ENCODE measurements at places on chromosomes 7 and 10.

DNA sequence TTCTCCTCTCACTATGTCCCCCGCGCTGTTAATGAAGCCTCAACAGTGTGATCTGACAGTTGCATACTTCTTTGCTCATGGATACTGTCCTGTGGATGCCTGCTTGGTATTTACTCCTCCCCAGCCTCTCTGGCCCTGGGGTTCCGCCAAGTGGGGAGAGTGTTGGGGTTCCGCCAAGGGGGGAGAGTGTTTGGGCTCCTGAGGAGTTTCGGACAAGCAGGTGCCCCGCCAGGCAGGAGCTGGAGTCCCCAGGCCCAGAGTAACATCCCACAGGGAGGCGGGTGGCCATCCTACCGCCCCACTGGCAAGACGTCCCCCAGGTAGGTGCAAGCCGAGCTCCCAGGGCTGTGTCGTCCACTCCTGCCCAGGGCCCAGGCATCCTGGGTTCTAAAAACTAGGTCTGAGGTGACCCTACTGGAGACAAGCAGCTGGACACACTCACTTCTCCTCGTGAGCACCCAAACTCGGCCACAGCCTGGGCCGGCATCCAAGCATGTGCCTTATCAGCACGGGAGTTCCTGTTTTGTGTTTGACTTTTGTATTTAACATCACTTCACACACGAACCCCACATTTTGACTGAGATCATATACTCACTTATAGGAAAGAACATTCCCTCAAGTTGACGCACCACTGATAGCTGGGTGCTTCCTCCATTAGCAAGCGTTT is 34.2 kb downstream of the CAMK2B start:
- peak; percentile 39 for DNase-seq

- no peak for DNase-seq
Measured at GRCh38 chr7:70314221-70314620, 715.9 kb downstream of the AUTS2 start.

GRCh38 chr10:88949051-88949450 is 3.5 kb downstream of the ACTA2 start:
- DNase-seq, result no peak

DNA sequence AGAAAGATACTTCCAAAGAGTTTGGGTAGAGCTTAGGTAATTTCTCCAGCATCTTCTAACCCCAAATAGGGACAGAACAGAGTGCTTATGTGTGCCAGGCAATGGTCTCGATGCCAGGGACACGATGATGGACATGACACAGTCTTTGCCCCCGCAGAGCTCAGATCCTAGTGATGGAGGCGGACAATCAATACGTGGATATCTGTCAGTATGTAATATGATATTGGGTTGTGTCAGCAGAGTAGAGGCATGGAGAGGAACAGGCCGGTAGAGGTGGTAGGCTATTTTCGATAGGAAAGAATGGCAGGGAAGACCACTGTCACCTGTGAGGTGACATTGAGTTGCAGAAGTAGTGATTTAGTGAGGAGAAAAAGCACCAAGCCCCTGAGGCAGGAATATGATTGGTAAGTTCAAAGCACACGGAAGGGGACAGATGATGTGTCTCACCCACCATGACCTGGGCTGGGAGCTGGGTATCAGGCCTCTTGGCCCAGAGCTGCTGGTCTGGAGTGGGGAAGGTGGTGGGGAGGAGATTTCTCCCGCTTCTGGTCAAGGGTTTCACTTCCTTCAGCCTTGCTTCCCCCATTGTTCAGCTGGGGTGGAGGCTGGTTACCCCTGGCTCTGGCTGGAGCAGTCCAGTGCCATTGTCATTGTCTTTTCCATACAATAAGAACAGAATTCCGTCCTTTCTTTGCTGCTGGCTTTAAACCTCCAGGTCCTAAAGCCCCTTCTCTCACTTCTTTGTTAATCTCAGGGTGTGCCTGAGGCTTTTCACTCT is 36.0 kb upstream of the SRGN start:
- DNase-seq, result no peak

DNA sequence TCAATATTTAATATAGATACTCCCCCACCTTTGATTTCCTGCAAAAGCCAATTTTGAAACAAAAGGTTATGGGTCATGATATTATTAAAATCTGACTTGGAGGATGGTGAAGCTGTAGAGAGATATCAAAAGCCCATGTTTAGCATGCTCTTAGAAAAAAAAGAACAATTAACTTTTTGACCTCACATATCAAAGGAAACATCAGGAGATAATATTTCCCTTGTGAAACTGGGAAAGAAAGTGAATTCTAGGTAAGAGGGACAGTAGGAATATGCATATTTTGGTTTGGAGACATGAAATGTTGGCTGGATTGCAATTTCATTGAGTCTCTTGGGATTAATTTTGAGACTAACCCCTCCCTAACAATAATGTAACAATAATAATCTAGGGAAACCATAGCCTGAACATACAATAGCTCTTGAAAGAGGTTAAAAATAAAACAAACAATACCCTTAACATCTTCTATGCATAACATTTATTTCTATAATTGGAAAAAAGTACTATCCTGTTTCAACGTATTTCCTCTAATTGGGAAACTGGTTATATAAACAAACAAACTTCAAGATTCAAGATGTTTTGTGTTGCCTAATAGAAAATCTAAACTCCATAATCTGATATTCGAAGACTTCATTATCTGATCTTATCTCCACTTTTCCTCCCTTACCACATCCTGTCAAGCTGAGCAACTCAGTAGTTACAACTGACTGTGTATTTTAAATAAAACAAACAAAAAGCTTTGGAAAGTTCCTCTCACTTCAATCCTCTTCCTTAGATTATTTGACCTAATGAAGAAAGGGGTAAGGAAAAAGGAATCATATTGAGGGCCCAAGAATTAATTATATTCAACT is 14.8 kb downstream of the TMEM26 start:
- DNase-seq, result no peak

DNA sequence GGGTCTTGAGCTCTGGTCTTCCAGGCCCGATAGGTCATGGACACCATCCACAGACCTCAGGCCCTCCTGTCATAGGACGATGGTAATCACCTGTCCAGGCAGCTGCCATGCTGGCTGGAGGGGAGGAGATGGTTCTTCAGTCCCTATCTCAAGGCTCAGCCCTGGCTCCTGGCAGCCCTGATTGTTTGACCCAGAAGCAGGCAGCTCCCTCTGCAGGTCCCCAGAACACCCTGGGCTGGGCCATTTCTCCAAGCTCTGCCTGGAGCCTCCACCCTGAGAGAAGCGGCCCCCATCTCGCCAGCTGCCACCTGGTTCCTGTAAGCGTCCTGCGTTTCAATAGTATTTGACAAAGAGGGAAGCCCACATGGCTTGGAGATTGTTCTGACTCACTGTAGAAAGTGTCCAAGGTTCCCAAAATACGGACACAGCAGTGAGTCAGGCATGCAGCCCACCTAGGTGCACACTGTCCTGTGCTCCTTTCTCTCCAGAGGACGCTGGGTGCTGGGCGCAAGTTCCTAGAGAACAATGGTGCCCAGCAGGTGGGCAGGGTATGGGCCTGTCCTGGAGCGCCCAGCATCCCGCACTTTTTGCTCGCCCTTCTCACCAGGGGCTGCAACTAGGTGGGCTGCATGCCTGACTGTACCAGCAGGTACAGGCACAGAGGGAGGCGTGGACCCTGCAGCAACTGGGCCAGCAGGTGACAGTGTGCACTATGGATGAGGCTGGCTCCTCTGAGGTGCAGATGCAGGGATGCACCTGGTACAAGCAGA is 72.4 kb upstream of the EBF3 start:
- DNase-seq, result no peak

DNA sequence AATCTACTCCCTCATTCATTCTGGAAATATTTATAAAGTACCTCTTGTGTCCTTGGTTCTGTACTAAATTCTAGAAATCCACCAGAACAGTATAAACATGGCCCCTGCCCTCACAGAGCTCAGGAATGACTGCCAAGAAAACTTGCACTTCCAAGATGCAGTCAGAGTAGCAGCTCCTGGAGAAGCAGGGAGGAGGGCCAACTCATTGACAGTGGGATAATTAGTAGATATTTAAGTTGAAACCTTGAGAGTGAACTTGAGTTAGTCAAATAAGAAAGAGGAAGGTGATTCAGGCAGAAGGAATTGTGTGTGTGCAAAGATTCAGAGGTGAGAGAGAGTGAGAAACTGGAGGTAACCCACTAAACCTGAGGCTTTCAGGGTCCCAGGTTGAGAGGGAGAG is 182.2 kb upstream of the INHBA start:
- DNase-seq, result no peak

DNA sequence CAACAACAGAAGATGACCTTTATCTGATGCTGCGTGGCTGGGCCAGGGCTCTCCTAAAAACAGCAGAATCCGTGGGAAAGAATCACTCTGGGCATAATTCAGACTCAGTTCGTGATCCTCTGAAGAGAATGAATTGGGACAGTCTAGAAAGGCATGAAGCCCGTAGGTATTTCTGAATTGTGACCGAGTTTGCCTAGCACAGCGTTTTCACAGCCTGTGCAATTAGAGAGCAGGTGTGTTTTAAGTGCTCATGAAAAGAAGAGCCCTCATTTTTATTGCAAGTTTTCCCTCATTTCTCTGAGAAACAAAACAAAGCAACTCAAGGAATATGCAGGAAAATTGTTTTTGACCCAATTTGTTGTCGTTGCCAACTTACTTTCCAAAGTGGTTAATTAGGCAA is 366.2 kb downstream of the WDR11 start:
- no peak for DNase-seq

- DNase-seq, result no peak
Measured at GRCh38 chr10:43174969-43175368, 36.7 kb downstream of the CSGALNACT2 start.

GRCh38 chr10:94428766-94429707 is 26.7 kb downstream of the TBC1D12 start:
- no peak for DNase-seq

- DNase-seq, result peak; percentile 78
Measured at GRCh38 chr10:78972160-78972946, 96.4 kb upstream of the ZMIZ1 start.

DNA sequence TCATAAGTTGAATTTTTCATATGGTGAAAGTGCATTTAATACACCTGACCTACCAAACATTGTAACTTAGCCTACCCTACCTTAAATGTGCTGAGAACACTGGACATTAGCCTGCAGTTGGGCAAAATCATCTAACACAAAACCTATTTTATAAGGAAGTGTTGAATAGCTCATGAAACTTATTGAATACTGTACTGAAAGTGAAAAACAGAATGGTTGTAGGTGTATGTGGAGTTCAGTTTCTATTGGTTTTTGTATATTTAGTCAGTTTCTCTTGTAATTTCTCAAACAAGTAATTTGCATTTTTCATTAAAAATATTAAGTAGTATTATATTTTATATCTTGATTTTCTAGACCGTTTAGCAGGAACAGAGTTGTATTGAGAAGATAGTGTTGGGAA is 15.3 kb downstream of the CCDC7 start:
- no peak for DNase-seq

DNA sequence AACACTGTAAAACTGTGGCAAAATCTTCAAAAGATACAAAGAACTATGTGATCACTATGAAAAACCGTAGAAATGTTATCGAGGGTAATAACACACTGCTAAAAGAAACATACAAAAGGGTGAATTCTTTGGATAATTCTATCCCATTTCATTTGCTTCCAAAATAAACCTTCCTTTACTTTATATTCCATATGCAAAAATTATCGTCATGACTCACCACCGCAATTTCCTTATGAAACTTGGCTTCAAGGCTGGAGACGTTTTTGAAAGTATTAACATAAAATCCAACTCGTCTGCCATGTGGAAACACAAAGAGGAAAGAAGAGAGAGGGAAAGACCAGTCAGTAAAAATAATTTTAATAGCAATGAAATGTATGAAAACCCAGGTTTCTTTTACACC is 165.2 kb downstream of the AMPH start:
- DNase-seq, result no peak

DNA sequence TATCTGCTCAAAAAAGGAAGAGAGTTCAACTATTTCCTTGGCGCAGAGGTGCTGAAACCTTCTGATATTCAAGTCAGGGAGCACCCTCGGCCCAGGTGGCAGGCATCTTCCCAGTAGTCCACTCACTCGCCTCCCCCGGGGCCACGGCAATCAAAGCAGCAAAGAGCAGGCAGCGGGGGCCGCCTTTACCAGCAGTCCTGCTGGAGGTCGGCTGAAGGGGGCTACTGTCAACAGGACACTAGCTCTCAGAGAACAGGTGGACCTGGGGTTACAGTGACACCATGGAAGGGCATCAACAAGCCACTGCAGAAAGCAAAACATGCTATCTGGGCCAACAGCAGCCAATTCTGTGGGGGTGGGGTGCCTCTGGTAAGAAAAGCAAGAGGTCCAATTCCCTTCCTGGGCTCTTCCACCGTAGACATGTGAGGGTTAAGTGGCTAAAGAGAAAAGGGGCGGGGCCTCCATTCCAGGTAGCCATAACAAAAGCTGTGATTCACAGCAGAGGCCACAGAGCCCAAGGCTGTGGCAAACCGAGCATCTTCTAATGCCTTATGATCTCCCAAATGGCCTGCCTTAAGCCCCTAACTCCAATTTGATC is 9.4 kb downstream of the FZD9 start:
- no peak for DNase-seq

- no peak for DNase-seq
Measured at GRCh38 chr7:19958309-19958896, 185.0 kb upstream of the TMEM196 start.

- DNase-seq, result no peak
Measured at GRCh38 chr10:4529266-4529665, 296.7 kb upstream of the AKR1E2 start.

DNA sequence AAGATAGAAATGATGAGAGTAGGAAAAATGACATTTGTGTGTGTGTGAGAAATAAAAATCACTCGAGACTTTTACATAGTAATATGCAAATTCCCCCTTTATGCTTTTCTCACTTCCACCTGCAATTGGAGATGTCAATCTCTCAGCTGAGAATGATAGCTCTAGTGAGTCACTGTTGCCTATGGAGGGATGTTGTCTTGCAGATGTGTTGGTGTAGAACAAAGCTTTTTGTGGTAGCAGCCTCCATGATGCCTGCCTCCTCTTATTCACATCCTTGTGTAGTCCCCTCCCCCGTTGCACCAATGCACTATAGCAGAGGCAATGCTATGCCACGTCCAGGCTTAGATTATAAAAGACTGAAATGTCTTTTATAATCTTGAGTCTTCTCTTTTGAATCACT is 33.8 kb downstream of the SPAG6 start:
- DNase-seq, result no peak

GRCh38 chr10:104331208-104331838 is 6.9 kb downstream of the ITPRIP start:
- no peak for DNase-seq

DNA sequence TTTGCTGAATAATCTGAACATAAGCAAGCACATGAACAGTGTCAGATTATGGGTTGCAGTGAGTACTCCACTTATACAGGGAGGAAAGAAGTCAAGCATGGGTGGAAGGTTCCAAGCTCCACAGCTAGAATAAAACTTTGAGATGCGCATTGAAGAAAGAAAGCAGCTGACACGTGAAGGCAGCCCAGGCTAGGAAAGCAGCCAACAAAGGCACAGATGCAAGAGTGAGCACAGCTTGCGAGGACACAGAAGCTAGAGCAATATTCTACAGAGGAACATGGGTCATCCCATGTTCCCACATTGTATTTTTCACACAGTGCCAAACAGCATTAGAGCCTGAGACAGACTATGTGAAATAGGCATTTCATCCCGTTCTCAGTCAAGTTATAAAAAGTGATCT is 194.6 kb upstream of the TBX20 start:
- no peak for DNase-seq

Data from SK-N-SH (cell line).